Activated gamma-delta T cell treated with anti-CD3 and anti-CD28 coated beads, Interleukin-2, amount 50 U/mL, for 16 hours (primary cell): ENCODE measurements at places on chromosomes 12 and 14.

GRCh38 chr14:90153429-90153828 is 91.6 kb downstream of the KCNK13 start:
- no peak for DNase-seq

- DNase-seq, result no peak
These were observed 29.5 kb upstream of the INF2 start for GRCh38 chr14:104659764-104660523.

DNA sequence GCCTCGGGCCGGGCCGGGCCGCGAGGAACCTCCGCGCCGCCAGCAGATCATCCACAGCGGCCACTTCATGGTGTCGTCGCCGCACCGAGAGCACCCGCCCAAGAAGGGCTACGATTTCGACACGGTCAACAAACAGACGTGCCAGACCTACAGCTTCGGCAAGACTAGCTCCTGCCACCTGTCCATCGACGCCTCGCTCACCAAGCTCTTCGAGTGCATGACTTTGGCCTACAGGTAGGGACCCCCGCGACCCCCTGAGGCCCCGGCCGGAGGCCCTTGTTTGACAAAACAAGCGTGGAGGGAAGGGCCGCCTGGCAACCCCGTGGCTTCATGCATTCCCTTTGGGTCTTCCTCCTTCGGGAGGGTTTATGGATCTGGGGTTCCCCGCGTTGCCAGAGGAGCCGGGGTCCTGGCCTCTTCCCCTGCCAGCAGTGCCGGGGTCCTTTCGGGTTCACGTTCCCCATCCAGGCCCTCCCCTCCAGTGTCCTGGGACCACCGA is 526 bp downstream of the MLXIP start:
- no peak for DNase-seq

DNA sequence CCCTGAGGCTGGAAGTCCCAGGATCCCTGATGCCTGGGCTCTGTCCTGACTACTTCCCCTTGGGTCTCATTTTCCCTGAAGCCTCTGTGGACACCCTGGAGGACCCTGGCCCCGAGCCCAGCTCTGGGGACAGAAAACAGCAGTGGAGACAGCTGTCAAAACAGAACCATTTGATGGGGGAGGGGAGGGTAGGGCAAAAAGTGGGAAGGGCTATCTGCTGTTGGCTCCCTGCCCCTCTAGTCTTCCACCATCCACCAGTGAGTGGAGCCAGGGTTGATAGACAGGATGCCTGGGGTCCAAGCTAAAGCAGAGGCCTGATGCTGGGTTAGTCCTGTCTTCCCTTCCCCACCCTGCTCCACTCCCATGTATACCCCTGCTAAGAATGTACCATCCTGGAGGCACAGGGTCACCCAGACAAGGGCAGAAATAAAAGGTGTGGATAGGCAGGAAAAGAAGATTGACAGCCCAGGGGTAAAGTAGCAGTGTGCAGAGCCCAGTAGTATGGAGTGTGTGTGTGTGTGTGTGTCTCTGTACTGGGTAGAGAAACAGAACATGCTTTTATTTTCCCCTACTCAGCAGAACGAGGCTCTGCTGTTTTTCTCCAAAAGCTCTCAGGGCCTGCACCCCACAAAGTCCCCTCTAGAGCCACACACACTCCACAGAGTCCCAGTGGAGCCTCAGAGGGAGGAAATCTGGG is 9.8 kb downstream of the ZNF385A start:
- no peak for DNase-seq

GRCh38 chr14:69137843-69138535 is 14.9 kb downstream of the DCAF5 start:
- no peak for DNase-seq

GRCh38 chr12:4114986-4115385 is 158.6 kb upstream of the CCND2 start:
- DNase-seq, result no peak

- DNase-seq, result no peak
These were observed 105.9 kb downstream of the ETV6 start for GRCh38 chr12:11755302-11755930.

DNA sequence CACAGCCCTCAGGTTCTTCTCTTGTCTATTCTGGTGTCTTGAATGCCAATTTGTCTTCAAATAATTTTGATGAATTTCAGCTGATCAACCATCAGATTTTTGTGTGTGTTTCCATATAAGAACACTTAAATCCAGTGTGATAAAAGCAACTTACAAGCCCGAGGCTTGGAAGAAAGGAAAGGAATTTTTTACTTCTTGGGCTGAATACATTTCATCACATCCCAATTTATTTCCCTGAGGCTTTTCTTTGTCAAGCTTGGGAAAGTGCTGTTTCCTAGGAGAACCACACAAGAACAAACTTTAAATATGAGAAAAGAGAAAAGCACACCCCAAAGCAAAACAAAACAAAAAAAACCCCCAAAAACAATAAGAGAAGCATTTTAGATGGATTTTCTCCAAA is 26.6 kb downstream of the GPRC5D start:
- no peak for DNase-seq
